Dorsolateral prefrontal cortex (tissue), 122 donors: ENCODE measurements at places on chromosomes 12 and 14.

GRCh38 chr14:103730490-103731035 is 15.0 kb downstream of the ZFYVE21 start:
- DNase-seq = no peak

DNA sequence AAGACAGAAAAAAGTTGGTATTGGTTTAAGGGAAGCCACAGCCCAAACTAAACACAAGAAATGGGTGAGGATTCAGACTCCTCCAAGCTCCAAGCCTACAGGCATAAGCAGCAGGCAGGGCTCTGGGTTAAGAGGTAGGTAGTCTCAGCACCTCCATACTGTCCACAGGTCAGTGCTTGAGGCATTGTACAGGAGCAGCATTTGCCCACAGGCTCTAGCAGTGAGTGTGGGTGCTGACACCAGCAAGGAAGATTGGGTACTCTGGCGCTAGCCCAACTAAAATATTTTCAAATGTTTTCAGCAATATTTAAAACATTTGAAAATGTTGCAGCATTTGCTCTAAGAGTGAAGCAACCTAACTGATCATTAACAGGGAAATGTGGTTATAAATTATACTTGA is 33.1 kb downstream of the FERMT2 start:
- DNase-seq = no peak

DNA sequence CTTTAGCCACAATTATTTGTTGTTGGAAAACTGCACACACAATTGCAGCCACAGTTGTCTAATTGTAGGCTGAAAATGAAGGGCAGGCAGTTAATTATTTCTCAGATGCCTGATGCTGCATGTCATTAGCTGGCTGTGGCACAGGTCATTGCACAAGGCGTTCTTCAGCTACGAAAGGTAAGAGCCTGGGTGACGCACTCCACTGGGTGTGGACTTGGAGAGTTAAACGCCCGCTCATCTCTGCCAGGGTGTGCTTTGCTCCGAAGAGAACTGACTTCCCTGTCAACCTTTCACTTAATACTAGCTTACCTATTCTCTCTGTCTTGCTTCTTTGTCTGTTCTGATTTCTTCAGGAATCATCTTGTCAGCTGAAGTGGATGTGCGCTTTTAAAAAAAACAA is 91.4 kb upstream of the CPM start:
- DNase-seq = no peak

DNA sequence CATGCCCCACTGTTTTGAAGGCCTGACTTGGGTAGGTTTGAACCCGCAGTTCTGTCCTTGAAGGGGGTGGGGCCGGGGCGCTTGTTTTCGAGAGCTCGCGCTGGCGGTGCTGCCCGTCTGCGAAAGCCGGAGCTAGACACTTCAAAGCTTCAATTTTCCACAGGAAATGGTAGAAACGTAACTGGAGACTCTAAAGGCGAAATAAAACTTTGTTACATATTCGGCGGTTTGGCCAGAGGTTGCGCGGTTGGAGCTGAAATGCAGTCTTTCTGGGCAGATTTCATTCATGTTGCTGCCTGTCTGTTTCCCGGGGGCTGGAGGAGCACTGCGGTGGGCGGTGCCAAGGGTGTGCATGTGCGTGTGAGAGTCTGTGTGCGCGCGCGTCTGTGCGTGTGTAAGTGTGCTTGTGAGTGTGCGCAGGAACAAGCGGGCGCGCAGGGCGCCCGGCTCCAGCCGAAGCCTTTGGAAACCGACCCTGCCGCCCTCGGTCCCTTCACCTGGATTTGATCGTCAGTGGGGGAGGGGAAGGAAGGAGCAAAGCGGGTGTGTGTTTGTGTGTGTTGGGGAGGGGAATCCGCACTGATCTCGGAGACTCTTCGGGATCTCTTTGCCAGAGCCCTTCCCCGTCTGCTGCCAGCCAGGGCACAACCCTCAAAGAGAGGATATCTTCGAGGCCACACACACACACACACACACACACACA is 227.7 kb upstream of the CRY1 start:
- DNase-seq = no peak

GRCh38 chr12:54368709-54369596 is 4.7 kb upstream of the GPR84 start:
- peak; percentile 89 for DNase-seq

- DNase-seq = no peak
Measured at GRCh38 chr14:68401855-68402254, 391.0 kb downstream of the ZFP36L1 start.

DNA sequence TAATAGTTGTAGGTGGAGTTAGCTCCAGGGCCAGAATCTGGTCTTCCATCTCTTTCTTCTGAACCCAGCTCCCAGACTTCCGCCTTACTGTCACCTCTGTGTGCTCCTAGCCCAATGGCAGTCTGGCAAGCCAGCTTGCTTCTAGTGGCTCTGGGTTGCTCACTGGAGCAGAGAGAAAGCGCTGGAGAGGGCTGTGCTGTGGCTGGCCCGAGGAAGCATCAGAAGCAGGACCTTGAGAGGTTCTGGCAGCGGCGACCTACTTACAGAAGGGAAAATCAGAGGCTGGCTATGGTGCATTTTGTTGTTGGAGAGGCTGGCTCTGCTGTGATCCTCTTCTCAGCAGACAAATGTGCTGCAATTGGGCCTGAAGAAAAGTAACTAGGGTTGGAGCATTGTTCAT is 28.6 kb downstream of the KCNA5 start:
- no peak for DNase-seq

GRCh38 chr14:98704441-98704840 is 567.6 kb downstream of the BCL11B start:
- DNase-seq = no peak

- DNase-seq = no peak
Measured at GRCh38 chr14:72754949-72755348, 139.0 kb downstream of the DPF3 start.

DNA sequence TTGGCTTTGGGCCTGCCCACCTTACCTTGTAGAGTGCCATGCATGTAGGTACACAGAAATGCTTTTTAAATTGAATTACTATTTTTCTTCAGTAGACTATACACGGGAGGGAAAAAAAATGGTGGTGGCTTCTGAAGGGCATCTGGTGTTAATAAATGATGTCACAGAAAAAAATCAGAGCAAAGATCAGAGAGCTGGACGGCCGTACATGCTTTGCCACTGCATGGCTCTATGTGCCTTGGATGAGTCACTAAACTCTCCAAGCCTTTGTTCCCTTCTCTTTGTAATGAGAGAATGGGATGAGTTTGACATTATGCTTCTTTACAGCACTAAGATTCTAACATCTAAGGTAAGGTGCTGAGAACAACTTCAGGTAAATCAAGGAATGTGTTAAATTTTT is 376.4 kb upstream of the DDHD1 start:
- DNase-seq = no peak

DNA sequence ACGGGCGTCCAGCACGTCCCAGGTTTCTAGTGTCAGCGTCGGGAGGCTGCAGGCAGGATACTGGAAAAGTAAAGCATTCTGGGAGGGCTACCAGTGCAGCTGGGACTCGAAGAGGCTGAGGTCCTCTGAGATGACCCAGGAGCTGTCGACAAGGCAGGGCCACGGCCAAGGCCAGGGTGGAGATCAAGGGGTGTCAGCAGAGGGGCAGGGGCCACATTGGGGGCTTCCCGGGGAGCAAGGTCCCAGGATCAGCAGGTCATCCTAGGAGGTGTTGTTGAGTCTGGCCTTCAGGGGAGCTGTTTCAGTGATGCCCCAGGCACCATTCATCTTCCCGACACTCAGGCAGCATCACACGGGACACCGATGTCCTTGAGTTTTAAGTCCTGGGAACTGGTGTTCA is 377.8 kb upstream of the SFSWAP start:
- no peak for DNase-seq

GRCh38 chr12:121252712-121253345 is 42.9 kb downstream of the P2RX4 start:
- no peak for DNase-seq

DNA sequence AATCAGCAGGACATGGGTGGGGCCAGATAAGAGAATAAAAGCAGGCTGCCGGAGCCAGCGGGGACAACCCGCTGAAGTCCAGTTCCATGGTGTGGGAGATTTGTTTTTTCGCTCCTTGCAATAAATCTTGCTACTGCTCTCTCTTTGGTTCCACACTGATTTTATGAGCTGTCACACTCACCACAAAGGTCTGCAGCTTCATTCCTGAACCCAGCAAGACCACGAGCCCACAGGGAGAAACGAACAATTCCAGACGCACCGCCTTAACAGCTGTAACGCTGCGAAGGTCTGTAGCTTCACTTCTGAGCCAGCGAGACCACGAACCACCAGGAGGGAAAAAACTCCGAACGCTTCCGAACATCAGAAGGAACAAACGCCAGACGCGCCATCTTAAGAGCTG is 2.8 kb upstream of the CNIH1 start:
- DNase-seq = no peak

GRCh38 chr14:23750357-23750756 is 114.2 kb downstream of the DHRS2 start:
- no peak for DNase-seq

DNA sequence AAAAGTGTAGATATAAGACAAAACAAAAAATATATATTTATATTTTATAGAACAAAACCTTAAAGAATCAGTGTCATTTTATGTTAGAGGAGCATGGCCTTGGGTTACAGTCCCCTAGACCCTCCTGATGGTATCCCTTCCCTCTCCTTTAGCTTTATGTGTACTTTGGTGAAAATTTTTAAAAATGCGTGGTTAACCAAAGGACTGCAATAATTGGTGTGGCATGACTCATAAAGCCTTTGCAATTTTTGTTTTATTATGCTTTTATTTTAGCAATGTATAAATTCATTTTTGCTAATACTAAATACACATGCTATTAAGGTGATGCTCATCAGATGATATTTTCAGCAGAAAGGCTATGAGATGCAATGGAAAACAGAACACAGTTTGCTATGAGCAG is 264.4 kb downstream of the SYT1 start:
- DNase-seq = no peak

DNA sequence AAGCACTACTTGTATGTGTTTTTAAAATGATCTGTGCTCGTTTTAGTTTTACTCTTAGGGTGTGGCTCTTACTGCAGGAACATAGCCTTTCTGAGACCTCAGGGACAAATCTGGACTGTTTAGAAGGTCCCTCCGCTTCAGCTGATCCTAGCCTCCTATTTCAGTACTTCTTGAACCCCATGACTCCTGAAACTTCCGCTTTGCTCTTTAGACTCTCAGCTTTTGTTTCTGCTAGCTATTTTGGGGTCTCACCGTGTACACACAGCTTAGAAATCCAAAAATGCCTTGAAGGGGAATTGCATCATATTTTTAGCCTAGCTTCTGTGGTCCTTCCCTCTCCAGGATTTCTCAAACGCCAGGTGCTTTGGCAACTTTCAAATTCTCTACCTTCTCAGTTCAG is 8.3 kb downstream of the OR11G2 start:
- no peak for DNase-seq

- DNase-seq = no peak
Measured at GRCh38 chr12:85007836-85008235, 28.2 kb downstream of the TSPAN19 start.

GRCh38 chr14:100285021-100285912 is 21.0 kb downstream of the SLC25A29 start:
- DNase-seq = no peak

GRCh38 chr14:85402569-85403162 is 127.3 kb upstream of the FLRT2 start:
- DNase-seq = no peak

GRCh38 chr12:52615208-52615868 is 3.0 kb downstream of the KRT73 start:
- DNase-seq = no peak

GRCh38 chr12:18721452-18721851 is 16.4 kb downstream of the PLCZ1 start:
- no peak for DNase-seq

DNA sequence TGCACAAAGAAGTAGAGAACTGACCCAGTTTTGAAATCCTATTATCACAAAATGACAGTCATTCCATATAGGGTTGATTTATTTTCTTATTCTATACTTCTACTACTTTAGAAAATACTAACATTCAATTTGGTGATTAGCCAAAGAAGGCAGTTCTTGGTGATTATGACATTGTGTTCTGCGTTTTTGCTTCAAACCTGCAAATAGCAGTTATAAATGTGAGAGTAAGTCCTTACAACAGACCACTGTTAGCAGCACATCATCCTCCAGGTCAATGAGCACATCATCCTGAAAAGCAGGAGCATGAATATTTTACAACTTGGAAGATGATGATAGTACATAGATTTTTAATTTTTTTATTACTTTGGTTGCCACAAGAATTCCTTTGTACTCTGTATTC is 53.1 kb downstream of the LIN7A start:
- no peak for DNase-seq

DNA sequence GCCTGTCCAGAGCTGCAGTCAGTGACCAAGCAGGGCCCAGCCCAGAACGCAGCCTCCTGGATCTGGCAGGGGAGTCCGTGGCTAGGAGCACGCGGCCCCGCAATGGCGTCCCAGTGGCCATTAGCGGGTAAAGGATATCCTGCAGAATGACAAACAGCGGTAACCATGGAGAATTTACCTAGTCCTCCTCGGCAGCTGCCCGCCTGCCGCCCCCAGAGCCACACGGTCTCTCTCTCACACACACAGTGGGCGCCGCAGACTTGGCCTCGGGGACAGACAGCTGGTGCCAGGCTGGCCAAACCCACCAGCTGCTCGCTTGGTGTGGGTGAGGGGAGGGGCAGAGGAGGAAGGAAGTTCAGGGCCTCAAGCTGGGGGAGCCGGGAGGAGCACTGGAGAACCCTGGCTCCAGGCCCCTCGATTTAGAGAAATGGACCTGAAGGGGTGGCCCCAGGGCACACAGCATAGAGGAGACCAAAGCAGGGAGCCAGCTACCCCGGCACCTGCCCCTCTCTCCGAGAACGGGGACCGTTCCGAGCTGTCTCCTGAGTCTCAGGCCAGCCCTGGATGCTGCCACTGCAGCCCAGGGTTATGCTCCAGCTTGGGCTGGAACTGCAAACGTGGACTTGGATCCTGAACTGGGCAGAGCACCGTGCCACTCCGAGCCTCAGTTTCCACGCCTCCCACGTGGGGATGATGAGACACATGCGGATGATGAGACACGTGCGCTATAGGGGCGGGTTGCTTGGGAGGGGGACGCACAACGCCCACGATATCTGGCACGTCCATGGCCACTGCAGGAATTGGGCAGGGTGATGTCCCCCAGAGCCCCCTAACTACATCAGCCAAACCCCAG is 3.4 kb downstream of the CDK2AP1 start:
- no peak for DNase-seq

GRCh38 chr12:75205558-75205957 is 4.1 kb downstream of the KCNC2 start:
- no peak for DNase-seq

- no peak for DNase-seq
Measured at GRCh38 chr12:132249689-132250478, 79.5 kb downstream of the GALNT9 start.

- DNase-seq = no peak
Measured at GRCh38 chr12:6966351-6966750, 4.1 kb downstream of the PHB2 start.
